NCI-H1417 treated with DMSO at 0.1 percent for 48 hours (cell line): ENCODE measurements at places on chromosomes 13 and 19.

- no peak for DNase-seq
These were observed 1228.3 kb upstream of the PCDH20 start for GRCh38 chr13:62643799-62644524.

DNA sequence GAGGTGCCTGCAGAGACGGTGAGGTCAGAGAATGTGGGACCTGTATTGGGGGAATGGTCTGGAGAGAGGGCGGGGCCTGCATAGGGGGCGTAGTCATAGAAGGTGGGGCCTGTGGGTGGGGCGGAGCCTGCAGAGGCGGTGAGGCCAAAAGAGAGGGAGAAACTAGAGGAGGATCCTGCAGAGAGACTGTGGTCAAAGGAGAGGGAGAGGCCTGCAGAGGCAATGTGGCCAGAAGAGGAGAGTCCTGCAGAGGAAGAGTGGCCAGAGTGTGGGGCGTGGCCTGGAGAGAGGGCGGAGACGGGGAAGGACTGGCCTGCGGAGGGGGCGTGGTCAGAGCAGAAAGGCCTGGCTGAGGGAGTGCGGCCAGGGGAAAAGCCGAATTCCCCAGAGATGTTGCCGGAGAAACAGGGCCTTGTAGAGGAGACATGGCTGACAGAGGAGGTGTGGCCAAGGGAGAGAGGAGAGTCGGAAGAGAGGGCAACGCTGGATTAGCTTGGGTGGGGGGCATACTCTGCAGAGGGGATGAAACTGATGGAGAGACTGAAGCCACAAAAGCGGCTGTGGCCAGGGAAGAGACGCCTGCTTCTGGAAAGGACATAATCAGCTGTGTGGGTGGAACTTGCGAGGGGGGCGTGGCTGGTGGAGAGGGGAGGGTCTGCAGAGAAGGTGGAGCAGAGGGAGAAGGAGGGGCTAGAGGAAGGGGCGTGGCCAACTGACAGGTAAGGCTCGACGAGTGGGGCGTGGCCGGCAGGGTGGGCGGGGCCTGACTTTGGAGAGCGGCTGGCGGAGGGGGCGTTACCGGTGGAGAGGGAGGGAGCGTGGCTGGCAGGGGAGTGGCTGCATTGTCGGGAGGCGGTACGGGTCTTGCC is 2.5 kb downstream of the PRR36 start:
- no peak for DNase-seq

- DNase-seq, result no peak
These were observed 671.0 kb downstream of the SLITRK1 start for GRCh38 chr13:83211301-83211700.

- no peak for DNase-seq
These were observed 29.3 kb downstream of the CCL25 start for GRCh38 chr19:8081569-8082550.

DNA sequence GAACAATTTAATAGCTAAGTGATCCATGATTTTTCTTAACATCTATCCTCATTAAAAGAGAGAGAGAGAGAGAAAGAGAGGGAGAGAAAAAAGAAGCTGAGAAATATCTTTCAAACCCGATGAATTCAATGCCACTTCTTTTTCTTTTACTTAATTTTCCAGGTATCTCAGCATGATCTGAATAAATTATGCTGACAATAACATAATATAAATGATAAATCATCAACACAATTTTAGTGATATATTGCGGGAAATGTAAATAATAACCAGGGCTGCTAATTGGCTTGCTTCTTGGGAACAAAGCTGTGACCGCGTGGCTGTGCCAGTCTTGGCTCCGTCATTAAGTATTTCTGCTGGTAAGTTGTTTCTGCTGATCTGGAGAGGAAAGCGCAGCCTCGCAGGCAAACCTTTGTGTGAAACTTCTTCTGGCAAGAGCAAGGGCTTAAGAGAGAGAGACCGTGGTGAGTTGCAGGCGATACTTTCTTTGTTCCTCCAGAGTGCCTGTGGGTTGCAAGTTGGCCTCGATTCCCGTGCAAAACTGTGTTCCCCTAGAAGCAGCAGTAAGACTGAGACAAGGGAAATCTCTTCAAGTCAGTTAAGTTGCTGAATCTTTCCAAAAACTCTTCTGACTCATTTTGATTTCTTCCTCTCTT is 489.1 kb upstream of the TSHZ3 start:
- DNase-seq, result no peak

DNA sequence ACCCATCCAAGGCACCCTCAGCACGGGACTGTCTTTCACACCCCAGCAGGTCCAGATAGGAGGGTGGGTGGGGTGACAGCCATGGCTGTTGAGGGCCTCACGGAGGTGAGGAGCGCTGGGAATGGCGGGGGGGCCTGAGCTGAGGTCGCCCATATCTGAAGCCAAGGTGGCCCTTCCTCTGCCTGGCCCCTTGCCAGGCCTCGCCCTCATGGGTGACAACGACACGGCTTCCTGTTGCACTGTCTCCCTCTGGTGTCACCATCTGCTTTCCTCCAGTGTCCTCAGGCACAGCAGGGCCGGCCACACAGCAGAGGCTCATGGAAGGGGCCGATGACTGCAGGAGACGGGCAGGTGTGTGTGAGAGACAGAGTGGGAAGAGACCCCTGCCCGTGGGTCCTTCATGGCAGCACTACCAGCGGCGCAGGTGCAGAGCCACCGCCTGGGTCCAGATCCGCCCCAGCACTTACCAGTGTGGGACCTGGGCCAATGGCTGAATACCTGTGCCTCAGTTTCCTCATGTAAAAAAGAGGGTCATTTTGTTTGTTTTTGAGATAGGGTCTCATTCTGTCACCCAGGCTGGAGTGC is 8.1 kb upstream of the NKPD1 start:
- no peak for DNase-seq

- DNase-seq, result no peak
These were observed 62.9 kb downstream of the GGACT start for GRCh38 chr13:100525453-100526317.

- no peak for DNase-seq
These were observed 635 bp upstream of the NBEA start for GRCh38 chr13:34941436-34941834.

GRCh38 chr13:23695711-23696464 is 125.7 kb downstream of the TNFRSF19 start:
- no peak for DNase-seq

DNA sequence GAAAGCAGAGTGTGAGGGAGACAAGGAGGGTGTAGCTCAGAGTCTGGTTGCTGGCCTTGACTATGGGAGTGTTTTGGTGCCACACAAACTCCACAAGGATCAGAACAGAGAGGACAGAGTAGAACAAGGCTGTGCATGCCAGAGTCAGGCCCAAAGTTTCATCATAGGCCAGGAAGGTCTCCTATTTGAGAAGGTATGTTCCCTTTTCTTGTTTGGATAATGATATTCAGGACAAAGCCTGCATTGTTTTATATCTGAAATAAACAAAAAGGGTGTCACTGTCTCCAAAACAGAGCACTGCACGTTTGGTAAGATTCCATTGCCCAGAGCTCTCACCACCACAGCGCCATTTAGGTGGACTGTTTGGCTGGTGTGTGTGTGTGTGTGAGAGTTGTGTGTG is 3.1 kb upstream of the ZSCAN5A start:
- no peak for DNase-seq

GRCh38 chr13:47650209-47650608 is 350.9 kb downstream of the SUCLA2 start:
- DNase-seq, result no peak

GRCh38 chr19:30671367-30671619 is 299.1 kb downstream of the ZNF536 start:
- DNase-seq, result no peak

GRCh38 chr13:21638319-21639282 is 32.3 kb upstream of the FGF9 start:
- DNase-seq, result no peak

DNA sequence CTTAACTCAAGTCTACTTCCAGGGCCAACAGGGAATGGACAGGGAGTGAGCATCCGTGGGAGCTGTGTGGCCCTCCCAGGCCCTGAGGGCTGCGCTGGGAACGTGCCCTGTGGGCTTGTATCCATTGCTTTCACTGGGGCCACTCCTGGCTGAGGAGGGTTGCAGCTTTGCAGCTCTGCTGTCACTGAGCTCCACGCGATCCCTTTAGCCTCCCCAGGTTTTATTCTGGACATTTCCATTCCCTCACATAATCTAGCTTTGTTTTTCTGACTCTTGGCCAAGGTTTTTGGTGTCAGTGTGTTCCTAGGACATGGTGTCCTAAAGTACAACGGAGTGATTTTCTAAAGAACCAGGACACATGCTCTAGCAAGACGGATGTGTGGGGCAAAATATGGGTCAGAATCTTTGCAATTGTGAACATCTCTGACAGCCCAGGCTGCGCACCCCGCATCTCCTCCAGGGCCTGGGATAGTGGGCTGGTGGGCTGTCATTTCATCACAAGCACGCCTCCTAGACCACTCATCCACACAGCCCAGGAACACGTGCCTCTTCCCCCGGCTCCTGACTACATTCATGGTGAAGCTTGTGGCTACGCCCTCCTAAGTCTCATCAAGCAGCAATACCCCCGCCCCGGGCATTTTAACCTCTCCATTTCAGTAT is 28.0 kb downstream of the GGACT start:
- DNase-seq, result no peak

GRCh38 chr19:50657222-50657669 is 8.0 kb downstream of the C19orf81 start:
- no peak for DNase-seq

DNA sequence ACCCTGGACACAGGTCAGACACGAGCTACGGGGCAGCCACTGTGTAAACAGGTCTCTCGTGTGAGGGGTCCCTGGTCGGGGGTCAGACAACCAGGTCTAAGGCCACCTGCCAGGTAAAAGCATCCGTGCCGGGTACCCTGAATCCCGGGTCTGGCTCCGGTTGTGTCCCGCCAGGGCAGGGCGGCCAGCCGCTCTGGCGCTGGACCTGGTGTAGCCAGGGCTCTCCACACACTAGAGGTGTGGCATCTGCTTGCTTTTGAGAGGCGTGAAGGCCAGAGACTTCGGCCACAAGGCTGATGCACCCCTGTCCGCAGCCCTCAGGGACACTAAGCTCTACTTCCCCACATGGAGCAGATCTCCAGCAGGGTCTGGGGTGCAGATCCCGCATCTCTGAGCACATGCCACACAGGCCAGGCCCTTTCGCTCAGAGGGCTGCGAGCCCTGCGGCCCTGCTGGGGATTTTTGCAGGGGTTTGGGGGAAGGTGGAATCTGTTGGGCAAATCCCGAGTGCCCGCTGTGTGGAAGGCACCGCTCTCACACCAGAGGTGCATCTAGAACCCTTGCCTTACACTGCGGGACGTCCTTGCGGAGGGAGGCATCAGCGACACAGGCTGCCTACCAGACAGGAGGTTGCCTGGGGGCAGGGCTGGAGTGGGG is 13.8 kb upstream of the TIMM13 start:
- no peak for DNase-seq

- DNase-seq, result no peak
These were observed 749.7 kb downstream of the DIAPH3 start for GRCh38 chr13:59414006-59414405.

DNA sequence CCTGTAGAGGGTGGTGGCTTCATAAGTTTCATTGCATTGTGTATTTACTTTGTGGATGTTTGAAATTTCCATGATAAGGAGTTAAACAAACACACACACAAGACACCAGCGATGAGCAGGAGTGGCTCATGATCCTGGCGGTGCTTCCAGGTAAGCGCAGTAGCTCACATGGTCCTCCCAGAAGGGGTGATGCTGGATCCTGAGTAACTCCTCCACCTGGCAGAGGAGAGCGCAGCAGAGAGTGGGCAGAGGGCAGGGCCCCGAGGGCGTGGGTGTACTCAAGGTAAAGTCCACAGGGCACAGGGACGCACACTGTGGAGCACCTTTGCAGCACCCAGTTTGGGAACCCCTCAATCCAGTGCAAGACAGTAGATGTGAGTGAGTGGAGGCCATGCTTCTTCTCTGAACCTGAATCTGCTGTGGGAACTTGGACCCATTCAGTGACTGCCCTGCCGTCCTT is 54.0 kb downstream of the RFX2 start:
- no peak for DNase-seq

GRCh38 chr19:6744381-6745301 is 5.2 kb downstream of the TRIP10 start:
- no peak for DNase-seq

GRCh38 chr19:28401739-28402424 is 811.1 kb downstream of the UQCRFS1 start:
- no peak for DNase-seq

DNA sequence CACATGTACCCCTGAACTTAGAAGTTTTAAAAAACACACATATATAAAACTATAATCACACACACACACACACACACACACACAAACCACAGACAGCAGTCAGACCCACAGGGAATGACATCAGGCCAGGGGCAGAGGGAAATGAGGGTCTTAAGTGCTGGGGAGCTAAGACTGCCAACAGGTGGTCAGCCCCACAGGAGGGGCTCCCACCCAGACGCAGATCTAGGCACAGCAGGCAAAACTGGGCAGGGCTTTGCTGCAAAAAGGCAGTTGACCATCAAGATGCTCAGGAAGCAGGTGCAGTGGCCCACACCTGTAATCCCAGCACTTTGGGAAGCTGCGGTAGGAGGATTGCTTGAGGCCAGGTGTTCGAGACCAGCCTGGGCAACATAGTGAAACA is 121.0 kb upstream of the LSM14A start:
- DNase-seq, result no peak

DNA sequence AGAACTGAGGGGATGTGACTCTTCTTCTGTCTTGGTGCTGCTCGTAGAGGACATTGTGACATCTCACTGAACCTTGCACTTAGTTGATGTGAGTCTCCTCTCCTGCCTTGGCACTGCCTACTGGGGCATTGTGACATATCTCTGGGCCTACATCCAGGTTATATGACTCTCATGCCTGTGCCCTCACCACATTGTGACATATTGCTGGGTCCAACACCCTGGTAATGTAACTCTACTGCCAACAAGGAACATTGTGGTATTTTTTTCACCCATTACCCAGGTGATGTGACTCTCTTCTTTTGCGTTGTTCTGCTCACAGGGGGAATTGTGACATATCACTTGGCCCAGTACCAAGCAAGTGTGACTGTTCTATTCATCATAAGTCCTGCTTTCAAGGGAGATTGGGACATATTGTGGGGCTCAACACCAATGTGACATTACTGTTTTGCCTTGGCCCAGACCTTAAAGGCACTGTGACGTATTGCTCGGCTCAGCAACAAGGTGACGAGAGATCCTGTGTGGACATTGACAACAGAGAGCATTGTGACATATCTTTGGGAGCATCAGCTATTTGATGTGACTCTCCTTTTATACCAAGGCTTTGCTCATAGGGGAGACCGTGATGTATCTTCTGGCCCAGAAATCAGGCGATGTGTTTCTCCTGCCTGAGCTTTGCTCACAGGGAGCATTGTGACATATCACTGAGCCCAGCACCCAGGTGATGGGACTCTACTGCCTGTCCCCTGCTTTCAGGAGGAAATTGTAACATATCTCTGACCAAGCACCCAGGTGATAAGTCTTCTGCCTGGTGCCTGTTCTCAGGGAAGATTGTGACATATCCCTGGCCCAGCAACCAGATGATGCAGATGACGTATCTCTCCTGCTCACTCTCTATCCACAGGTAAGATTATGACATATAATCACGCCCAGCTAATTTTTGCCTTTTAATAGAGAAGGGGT is 12.2 kb upstream of the ZNF429 start:
- DNase-seq, result no peak
